ENCODE measurements at places on chromosomes 6 and 20. TPM values are rescaled to one million over a fixed set of nuclear protein-coding genes. Genes with fewer than 3 reads are reported as not detected.

GRCh38 chr20:237929-238328 is 10.9 kb downstream of the DEFB129 start:
- DNase-seq = no peak

Gene MAK
- total RNA-seq = 0.35 TPM

Gene NKX2-4
- total RNA-seq = not detected

Gene MAS1
- not detected for total RNA-seq

- no peak for DNase-seq
These were observed 79.7 kb downstream of the RNF217 start for GRCh38 chr6:125041740-125042459.

GRCh38 chr6:13539572-13539971 is 34.8 kb upstream of the SIRT5 start:
- no peak for DNase-seq

GRCh38 chr6:2378891-2379652 is 133.7 kb upstream of the GMDS start:
- DNase-seq = no peak

GRCh38 chr6:158771399-158772152 is 47.6 kb downstream of the EZR start:
- no peak for DNase-seq

Gene SLC22A16
- not detected for total RNA-seq

DNA sequence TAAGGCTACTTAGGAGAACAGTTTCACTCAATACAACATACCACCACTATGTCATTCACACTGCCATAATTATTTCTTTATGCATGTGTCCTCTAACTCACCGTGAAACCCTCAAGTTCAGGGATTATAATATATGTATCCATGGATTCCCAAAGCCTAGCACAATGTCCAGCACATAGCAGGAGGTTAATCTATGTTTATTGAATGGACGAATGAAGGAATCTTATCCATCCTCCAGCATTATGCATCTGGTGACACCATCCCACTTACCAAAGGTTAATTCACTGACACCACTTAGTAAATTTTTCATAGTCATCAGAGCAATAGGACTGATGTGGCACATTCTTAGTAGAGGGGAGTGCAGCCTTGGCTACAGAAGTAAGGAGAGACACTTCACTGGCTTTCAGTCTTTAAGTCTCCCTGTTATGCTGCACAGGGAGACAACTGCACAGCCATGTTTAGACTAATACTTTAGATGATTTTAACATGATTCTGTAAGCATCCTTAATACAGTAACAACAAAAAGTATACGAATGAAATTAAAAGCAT is 49.7 kb downstream of the EPHA7 start:
- DNase-seq = no peak

- DNase-seq = no peak
These were observed 67.2 kb downstream of the GJA10 start for GRCh38 chr6:89961481-89961880.

Gene RFX6
- not detected for total RNA-seq

DNA sequence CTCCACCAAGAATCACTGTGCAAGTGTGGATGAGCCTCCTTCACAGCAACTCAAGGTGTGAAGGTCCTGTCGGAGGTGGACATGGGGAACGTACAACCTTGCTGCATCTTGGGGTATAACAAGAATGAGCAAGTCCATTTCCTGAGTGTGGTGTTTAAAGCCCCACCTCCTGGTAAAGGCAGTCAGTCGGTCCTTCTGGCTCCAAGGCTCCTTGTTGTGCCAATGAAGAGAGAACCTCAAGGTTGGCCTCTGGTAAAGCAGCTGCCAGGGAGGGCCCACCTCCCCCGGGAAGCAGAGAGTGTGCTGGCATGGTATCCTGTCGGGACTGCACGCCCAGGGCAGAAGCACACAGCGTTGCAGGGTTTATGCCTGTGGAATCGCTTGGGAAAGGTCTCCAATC is 12.4 kb upstream of the MAS1 start:
- no peak for DNase-seq

DNA sequence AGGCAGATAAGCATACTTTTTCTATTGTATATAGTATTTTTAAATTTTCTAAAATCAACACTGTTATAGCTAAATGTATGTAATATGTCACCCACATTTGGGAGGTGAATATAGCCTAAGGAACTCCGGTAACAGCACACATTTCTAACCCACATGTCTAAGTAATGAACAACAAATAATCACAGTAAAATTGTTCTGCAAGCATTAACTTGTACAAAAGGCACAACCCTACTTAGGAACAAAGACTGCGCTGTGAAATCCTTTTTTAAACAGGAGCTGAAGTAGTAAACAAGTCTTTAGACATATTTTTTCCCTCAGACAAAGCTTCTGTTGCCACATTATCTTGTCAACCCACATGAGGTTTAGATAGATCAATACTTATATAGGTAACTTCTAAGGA is 872.4 kb upstream of the SLC35B3 start:
- DNase-seq = no peak

GRCh38 chr6:90289902-90290301 is 6.7 kb downstream of the BACH2 start:
- DNase-seq = no peak

DNA sequence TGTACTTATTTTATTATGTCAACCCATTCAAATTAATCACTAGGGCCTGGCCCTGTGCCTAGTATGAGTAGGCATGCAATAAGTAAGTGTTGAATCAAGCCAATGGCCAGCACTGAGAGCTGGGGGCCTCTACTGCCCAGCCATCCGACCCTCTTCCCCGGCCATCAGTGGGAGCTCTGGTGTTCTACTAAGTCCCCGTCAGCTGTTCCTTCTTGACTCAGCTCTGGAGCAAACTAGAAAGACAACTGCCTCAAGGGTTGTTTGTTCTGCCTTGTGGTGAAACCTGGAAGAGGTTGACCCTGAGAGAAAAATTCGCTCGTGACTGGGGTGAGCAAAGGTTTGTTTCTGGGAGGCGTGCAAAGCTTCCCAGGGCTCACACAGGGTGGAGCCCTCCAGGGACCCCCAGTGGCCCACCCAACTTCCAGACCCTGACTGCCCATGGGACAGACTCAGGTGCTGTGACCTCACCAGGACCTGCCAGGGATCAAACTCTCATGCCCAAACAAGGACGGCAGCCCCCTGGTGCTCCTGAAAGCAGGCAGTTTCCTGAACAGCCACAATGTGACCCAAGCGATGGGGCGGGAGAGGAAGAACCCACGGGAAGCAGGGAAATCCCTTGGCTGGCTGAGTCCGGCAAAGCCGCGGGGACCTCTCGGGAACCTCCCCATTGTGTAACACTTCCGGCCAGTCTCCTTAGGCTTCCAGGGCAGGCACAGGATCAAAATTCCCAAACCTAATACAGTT is 50.4 kb downstream of the BANF2 start:
- no peak for DNase-seq

GRCh38 chr6:90835596-90836212 is 248.8 kb upstream of the MAP3K7 start:
- DNase-seq = no peak

DNA sequence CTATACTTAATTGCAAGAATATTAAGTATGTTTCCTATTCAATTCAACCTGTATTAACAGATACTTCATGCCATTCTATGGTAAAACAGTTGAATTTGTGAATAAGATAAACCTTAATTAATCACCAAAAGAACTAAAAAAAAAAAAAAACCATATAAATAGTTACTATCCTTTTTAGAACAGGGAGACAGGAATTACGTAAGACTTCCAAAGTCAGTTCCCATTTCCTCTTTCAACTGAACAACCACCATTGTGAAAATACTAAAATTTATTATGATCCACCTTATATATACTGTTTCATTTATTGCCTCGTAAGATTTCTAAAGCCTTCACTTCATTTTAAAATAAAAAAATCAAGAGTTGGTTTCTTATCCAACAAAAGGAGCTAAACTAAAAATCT is 9.4 kb downstream of the CCNC start:
- no peak for DNase-seq

DNA sequence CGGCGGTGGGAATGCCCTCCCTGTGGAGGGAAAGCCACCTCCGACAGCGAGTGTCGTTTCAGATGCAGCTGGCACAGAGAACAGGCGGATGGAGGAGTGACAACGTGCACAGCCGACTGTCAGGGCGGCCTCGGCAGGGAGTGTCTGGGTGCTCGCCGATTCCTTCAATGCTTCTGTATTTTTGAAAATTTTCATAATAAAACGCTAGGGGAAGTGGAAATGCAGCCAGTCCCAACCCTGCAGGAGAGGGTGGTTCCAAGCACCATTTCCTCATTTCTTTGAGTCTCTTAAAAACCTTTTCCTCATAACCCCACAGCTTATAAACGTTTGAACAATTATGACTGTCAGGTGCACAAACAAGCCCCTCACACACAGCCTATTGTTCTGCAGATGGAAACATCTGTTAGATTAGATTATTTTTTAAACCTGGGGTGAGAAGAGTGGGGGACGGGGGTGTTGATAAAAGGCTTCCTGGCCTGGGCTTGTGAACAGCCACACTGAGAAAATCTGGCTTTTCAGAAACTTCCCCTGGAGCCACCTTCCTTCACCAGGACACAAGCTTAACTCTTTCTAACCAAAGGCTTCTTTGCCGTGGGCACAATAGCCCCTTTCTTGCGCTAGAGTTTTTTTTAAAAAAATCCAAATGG is 228.9 kb downstream of the ANKRD60 start:
- DNase-seq = no peak

Gene RCAN2
- total RNA-seq = 1.5 TPM

Gene TGM3
- total RNA-seq = not detected

Gene RAB44
- total RNA-seq = not detected

DNA sequence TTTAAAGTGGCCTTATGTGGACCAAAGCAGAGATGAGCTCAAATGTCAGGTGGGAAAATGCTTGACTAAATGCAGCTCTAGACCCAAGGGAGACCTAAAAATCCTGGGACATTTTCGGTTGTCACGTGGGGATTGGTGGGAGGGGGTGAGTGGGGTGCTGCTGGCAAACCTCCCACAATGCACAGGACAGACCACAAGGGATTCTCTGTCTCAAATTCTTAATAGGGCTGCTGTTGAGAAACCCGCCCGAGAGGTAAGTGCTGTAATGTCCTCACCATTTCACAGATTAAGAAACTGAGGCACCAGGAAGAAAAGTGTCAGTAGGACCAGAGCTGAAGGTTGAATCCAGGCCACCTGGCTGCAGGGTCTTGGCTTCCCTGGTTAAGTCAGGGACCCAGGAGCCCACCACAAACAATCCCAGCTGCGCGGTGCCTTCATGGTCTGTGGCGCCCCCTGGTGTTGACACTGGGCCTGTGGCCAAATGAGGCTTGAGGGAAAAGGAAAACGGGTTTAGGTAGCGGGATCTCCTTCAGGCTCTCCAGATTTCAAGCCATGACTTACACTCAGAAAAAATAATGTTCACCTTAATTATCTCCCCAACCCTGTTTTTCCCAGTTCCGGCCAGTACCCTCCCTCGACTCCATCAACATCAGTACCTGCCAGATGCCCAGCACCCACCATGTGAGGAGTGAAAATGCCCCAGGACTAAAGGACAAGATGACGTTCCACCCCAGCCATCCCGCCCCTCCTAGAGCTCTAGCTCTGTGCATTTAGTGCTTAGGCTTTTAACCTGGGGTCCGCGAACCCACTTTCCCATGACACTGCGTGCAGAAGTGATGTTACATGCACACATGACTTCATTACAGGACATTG is 7.2 kb downstream of the HLA-G start:
- peak; percentile 57 for DNase-seq

DNA sequence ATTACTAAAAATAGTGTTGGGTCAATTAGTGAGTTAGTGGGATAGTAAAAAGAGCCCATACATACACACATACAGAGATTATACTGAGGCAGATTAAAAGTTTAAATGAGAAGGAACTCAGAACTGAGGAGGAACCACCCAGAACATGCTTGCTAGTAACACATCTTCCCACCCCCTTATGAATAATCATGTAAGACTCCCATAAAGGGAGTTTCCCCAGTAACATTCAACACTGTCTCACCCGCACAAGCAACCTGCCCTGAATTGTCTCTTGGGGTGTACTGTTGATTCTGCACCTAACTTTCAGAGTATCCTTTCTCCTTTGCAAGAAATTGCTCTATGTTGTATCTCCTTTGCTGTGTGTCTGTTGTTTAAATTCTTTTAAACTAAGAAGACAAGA is 11.1 kb upstream of the HLA-DQB2 start:
- no peak for DNase-seq

DNA sequence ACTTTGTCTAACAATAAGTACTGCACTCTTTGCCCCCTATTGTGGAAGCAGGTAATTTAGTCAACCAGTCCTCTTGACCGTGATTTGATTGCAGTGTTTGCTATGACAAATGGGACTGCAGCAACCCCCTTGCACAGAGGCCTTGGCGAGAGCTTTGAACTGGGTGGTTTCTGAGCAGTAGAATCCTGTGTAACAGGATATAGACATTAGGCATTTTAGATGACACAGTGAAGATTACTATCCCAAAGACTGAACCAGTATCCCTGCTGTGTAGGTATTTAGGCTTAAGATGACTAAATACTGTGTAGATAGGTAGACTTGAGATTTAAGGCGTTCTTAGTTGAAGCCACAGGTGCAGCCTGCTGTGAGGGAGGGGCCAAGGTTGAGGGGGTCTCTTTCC is 9.9 kb downstream of the DNMT3B start:
- no peak for DNase-seq

DNA sequence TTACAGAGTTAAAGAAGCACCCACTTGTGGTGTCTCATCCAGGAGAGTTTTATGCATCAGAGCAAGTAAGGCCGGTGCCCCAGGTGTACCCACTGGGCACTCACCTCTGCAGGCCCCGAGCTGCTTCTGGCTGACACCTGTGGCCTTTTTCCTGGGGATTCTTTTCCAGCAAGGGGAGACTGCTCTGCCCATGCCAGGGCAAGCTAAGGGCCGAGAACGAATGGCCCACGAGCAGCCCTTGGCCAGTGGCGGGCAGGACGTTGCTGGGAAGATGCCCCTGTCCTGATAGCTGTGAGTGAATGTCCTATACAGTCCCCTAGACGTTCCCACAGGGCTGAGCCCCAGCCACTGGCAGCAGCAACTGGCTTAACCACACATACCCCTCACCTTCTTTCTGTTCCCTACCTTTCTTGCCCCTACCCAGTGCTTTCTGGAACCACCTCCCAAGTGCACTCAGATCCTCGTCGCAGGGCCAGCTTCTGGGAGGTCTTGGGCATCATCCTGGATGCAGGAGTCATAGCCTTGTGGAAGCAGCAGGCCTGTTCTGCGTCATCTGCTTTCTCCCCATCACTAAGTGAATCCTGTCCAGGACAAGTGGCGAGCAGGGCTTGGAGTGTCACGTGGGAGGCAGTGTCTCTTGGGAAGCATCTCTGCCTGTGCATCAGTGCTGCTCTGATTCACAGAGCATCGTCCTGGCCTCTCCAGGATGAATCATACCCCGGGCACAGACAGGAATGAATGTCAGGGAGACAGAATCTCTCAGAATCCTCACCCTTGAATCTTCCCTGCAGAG is 32.5 kb downstream of the SYNDIG1 start:
- DNase-seq = no peak

Gene VARS1
- 231 TPM for total RNA-seq

Gene TFAP2D
- not detected for total RNA-seq
